K562 (cell line): ENCODE measurements at places on chromosomes 2 and 18. TPM values are rescaled to one million over a fixed set of nuclear protein-coding genes. Genes with fewer than 3 reads are reported as not detected.

Gene IFIH1
- total RNA-seq = 0.91 and 1.1 TPM in 2 replicates

Gene HOXD8
- total RNA-seq = not detected in 2 replicates

DNA sequence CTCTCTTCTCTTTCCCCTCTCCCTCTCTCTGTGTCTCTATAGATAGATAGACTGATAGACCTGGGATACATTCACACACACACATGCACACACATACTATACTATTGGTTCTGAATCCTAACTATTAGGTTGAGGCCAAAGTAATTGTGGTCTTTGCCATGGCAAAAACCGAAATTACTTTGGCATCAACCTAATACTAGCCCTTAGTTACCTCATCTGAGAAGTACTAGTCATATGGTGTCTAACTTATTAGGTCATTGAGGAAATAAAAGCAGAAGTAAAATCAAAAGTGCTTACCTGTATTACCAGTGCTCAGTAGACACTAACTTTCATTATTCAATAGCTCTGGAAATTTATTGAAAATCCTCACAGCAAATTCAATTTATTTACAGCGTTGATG, 451.5 kb downstream of the EPHA4 start:
- H3K36me3 ChIP-seq = no peaks in the 10 kb centered on the region
- H3K4me1 ChIP-seq = no peaks in the 10 kb centered on the region
- no peak for DNase-seq
- H3K27me3 ChIP-seq = no peaks in the 10 kb centered on the region
- H3K27ac ChIP-seq = no peak overlapping the region

DNA sequence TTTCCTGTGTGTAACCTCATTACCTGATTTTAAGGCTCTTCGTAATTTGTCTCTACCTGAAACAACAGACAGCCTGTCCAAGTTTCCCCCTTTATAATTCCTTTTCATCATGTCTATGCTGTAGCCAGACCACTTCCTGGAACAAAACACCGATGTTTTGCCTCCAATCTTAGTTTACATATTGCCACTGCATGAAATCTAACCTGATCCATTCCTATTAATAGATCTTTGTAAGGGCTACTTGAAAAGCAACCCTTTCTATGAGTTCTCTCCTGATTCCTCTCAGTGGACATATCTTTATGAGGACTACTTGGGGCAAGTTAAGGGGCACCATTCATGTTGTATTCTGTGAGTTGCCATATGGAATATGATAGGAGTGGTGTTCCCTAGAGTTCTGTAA, 30.9 kb downstream of the ZNF638 start:
- H3K36me3 ChIP-seq = peaks cover 90% of the 10 kb centered on the region
- H3K27me3 ChIP-seq = no peaks in the 10 kb centered on the region
- H3K4me3 ChIP-seq = no peak overlapping the region
- H3K4me1 ChIP-seq = no peaks in the 10 kb centered on the region

GRCh38 chr2:47270421-47270820, 115.3 kb upstream of the STPG4 start:
- H3K27me3 ChIP-seq = no peaks in the 10 kb centered on the region
- no peak overlapping the region for H3K27ac ChIP-seq
- H3K36me3 ChIP-seq = no peaks in the 10 kb centered on the region
- no peak overlapping the region for H3K4me3 ChIP-seq
- no peak for DNase-seq

GRCh38 chr18:11956371-11957308, 24.7 kb upstream of the IMPA2 start:
- DNase-seq = no peak
- no peaks in the 10 kb centered on the region for H3K27me3 ChIP-seq
- H3K36me3 ChIP-seq = no peaks in the 10 kb centered on the region
- H3K27ac ChIP-seq = no peak overlapping the region
- H3K4me1 ChIP-seq = peaks cover 28% of the 10 kb centered on the region

DNA sequence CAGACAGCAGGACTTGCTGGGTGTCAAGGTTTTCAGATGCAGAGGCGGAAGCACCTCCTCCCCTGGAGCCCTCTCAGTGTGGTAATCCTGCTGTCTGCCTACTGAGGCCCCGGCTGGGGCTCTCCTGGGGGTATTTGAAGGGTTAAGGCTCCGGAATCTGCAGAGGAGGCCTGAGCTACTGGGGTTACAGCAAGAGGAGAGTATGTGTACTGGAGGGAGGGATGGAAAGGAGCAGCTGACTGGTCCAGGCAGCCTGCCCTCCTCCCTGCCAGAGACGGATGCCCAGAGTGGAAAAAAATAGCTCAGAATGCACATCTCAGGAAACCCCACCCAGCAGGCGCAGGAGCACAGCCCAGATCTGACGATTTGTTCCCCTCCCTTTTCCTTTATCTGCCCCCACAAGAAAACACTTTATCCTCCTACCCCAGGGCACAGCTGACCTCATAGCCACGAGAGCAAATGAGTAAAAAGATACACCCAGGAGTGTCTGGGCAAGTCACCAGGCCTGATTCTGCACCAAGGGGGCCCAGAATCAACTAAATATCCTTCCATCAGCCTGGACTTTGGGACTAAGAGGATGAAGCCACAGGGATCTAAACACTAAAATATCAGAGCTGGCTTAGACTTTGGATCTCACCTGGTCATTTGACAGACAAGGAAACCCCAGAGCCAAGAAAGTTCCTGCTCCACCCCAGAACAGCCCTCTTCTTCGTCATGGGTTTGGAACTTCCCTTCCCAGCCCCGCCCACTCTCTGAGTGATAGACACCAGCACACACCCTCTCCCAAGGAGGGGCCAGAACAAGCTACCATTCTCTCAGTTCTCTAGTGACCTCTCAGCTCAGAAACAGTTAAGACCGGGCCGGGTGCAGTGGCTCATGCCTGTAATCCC, 5.5 kb downstream of the TMBIM1 start:
- H3K27ac ChIP-seq = peak overlapping the region; percentile 88
- DNase-seq = peak; percentile 71
- H3K4me1 ChIP-seq = peaks cover 50% of the 10 kb centered on the region
- peaks cover 57% of the 10 kb centered on the region for H3K36me3 ChIP-seq
- H3K27me3 ChIP-seq = no peaks in the 10 kb centered on the region
- H3K4me3 ChIP-seq = peak overlapping the region; percentile 14

DNA sequence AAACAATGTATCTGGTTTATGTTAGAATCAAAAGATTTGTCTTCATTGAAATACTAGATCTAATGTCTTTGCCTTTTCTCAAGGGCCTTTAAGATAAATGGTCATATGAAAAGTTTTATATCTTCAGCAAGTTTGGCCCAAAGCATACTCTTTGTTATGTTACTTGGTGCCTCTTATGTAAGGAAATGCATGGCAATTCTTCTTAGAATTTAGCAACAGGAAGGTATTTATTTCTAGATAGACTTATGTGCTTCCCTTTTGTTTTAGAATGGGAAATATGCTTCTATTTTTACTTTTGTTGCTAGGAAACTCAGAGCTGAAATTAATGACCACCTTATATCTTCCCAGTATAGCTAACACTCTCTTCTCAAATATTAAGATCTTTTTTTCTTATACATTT, 117.4 kb upstream of the DLX2 start:
- no peaks in the 10 kb centered on the region for H3K36me3 ChIP-seq
- no peak overlapping the region for H3K27ac ChIP-seq
- no peak overlapping the region for H3K4me3 ChIP-seq
- H3K27me3 ChIP-seq = peaks cover 31% of the 10 kb centered on the region

GRCh38 chr2:222448748-222449181, 24.4 kb downstream of the SGPP2 start:
- no peaks in the 10 kb centered on the region for H3K27me3 ChIP-seq
- no peak overlapping the region for H3K4me3 ChIP-seq
- no peaks in the 10 kb centered on the region for H3K4me1 ChIP-seq

- no peaks in the 10 kb centered on the region for H3K4me1 ChIP-seq
- H3K27ac ChIP-seq = no peak overlapping the region
- DNase-seq = no peak
- H3K4me3 ChIP-seq = no peak overlapping the region
- H3K27me3 ChIP-seq = no peaks in the 10 kb centered on the region
Observed at GRCh38 chr2:233285921-233286320, 21.7 kb upstream of the SAG start.

GRCh38 chr2:158458617-158458920, 1.8 kb downstream of the PKP4 start:
- H3K27me3 ChIP-seq = no peaks in the 10 kb centered on the region
- H3K4me3 ChIP-seq = peak overlapping the region; percentile 85
- peak; percentile 28 for DNase-seq
- peak overlapping the region; percentile 84; the same call in 1 of the 3 replicates for H3K27ac ChIP-seq

GRCh38 chr18:13223311-13224143, 5.0 kb downstream of the LDLRAD4 start:
- H3K4me1 ChIP-seq = peaks cover 2% of the 10 kb centered on the region; the same call in 1 of the 2 replicates
- H3K27me3 ChIP-seq = peaks cover 24% of the 10 kb centered on the region
- H3K27ac ChIP-seq = no peak overlapping the region
- no peaks in the 10 kb centered on the region for H3K36me3 ChIP-seq
